ENCODE measurements at places on chromosomes 12 and 14.

- no peak for DNase-seq
Observed at GRCh38 chr14:54177641-54178621, 218.9 kb upstream of the CDKN3 start.

DNA sequence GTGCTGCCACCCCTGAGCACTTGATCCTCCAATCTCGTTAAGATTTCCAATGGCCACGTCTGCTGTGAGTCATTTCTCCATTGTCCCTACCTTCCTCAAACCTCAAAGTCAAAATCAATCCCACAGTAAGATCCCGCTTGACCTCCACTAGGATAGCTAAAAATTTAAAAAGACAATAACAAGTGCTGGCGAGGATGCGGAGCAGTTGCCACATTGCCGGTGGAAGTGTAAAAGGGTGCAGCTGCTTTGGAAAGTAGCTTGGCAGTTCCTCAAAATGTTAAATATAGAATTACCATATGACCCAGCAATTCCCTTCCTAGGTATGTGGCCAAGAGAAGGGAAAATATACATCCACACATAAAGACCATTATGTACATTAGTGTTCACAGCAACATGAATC lies 9.5 kb upstream of the BCL7A start:
- DNase-seq = no peak

GRCh38 chr12:103308396-103308795 lies 187.4 kb downstream of the C12orf42 start:
- DNase-seq = no peak

- DNase-seq = no peak
Observed at GRCh38 chr12:108238474-108238873, 100.6 kb downstream of the CMKLR1 start.

- DNase-seq = no peak
Observed at GRCh38 chr14:82549306-82549990, 1015.8 kb upstream of the SEL1L start.

- no peak for DNase-seq
Observed at GRCh38 chr12:115322275-115322674, 638.3 kb upstream of the TBX3 start.

DNA sequence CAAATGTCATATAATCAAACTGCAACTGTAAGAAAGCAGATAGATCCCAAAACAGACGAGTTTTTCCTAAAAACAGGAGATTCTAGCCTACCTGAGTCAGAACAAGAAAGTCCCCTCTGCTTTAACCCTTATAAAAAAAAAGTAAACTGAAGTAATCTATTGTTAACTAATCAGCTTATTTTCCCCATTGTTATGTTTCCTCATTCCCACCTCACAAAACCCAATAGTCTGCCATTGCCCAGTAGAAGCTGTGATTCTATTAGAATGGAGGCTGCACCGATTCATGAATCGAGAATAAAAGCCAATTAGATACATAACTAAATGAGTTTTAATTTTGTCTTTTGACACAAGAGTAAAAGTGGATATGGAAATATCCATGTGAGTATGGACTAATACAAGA lies 115.4 kb downstream of the MED13L start:
- DNase-seq = no peak

GRCh38 chr12:109595321-109595902 lies 21.8 kb downstream of the MVK start:
- DNase-seq = no peak

DNA sequence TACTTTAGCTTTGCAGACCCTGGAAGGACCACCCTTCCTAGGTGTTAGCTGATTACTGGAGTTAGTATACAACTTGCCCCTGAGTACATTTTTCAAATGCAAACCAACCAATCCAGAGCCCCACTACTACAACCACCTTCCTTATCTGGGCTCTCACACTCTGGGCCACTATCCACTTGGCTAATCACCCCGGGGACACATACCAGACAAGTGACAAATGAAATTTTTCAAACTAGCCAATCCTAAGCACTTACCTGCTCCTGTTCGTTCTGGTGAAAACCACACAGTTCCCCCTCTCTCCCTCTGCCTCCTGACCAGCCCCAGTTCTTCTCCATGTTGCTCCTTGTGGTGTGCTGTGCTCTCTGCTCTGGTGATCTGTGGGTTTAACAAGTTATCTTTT lies 140.4 kb downstream of the CNTN1 start:
- DNase-seq = no peak

GRCh38 chr12:65602610-65603295 lies 221.5 kb upstream of the HMGA2 start:
- DNase-seq = peak; percentile 75

DNA sequence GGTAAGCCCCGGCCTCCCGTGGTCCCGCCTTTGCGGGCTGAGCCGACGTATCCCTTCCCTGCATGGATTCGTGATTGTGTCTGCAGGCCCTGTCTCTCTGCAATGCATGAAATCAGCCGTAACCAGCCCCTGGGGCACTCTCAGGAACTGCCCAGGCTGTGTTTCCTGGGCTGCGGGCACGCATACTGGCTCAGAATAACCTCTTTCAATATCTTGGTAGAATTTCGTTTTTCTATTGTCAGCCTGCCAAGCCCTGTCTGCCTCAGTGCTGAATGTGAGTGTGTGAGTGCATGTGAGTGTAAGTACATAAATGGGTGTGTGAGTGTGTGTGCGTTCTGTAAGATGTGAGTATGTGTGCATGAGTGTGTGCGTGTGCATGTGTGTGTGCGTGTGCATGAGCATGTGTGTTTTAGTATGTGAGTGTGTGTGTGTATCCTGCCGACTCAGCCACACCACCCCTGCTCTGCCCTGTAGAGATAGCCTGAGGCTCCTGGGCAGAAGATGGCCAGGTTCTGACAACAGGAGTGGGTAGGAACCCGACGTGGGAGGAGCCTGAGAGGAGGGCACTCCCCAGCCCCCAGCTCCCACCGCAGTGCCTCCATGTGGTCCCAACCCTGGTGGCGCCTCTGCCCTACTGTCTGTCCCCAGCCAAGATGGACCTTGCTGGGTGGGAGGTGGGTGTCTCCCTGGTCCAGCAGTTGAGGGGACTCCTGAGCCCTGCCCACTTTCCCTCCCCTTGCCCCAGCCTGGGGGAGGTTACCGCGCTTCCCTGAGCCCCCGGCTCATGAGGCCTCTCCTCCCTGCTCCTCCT lies 268.8 kb downstream of the ADGRD1 start:
- DNase-seq = peak; percentile 6

DNA sequence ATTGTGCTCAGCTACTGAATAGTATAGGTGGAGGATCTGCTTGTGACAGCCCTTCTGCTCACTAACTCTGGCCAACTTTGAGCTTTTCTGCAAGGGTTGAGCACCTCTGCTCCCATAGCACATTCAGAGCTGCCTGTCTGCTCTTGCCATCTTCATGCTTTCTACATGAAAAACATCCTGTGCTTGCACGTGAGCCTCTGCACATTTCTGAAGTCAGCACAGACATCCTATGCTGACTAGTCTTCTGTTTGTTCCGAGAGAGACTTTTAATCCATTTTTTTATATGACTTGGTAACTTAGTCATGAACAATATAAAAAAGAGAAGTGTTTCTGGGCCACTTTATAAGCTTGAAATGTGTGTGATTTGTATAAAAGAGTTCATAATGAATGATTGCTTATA lies 969.3 kb downstream of the TMTC2 start:
- DNase-seq = no peak

DNA sequence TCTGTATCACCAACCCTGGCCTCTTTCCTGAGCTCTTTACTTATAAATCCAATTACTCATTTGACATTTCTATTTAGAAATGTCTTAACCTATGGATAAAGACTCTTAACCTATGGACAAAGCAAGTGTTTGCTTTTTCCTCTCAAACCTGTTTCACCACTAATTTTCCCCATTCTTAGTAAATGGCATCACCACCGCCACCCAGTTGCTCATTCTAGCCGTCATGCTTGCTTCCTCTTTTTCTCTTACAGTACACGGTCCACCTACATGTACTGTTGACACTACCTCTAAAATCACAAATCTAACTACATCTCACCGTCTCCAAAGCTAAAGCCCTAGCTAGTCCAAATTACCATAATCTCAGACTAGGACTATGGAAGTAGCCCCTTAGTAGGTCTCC lies 60.0 kb downstream of the CAPS2 start:
- DNase-seq = no peak

DNA sequence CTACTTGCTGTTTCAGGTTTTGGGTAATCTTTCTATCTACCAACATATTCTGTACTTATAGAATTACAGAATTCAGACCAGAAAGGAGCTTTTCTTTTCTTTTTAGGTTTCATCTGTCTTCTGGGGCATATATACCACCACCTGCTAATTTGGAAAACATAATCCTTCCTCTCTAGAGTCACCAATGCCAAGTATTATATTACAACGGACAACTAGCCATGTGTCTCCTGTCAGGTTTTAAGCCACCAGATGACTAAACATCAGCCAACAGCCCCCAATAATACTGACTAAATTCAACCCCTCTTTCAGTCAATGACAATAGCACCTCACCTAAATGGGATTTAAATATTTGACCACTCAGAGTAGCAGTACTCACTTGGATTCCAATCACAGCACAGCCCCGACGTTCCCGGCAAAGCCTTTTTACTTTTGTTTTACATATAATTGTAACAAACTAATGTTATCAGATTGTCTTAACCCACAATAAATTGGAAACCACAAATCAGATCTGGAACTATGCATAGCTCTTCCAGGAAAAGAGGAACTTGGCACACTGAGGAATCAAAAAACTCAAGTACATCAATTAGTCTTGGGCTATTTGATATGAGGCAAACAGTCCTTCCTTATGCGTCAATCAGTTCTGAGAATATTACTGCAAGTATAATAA lies 13.5 kb downstream of the SLC11A2 start:
- DNase-seq = no peak

DNA sequence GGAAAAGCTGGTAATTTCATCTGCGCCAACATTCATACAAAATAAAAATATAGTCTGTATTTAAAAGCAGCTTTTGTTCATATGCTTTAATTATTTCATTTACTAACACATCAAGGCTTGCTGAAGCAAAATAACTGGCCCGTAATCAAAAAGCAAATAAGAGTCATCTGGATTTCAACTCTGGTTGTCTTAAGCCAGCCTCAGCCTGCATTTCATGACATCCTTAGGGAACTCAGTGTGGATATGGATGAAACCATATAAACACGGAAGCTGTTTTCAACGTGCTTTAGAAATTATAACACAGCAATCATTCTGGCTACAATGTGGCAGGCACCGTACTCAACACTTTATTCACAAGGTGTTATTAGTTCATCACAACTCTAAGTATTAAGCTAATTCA lies 852 bp downstream of the COX16 start:
- DNase-seq = no peak

- no peak for DNase-seq
Observed at GRCh38 chr12:12539028-12539810, 23.4 kb downstream of the DUSP16 start.

GRCh38 chr12:76020281-76020680 lies 11.3 kb downstream of the PHLDA1 start:
- no peak for DNase-seq

GRCh38 chr12:13570005-13570694 lies 373.6 kb downstream of the EMP1 start:
- DNase-seq = no peak

GRCh38 chr12:111398530-111398929 lies 7.2 kb upstream of the SH2B3 start:
- DNase-seq = peak; percentile 56

DNA sequence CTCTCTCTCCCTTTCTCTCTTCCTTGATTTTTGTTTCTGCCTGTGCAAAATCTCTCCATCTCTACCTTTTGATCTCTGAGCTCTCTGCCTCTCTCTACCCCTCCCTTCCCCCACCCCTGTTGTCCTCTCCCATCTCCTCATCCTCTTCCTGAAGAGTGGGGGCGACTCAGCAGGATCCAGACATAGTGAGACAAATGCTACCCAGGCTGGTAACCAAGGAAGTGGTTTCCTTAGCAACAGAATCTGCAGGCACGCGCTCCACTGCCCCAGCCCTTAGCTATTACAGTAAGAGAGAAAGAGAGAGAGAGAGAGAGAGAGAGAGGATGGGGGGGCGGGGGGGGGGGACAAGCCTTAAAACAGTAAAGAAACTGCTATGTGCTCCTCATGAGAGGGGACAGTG lies 85.6 kb downstream of the CMKLR1 start:
- DNase-seq = no peak

GRCh38 chr12:3043406-3043805 lies 33.8 kb upstream of the TSPAN9 start:
- DNase-seq = no peak

GRCh38 chr12:126535971-126536370 lies 1470.7 kb downstream of the AACS start:
- DNase-seq = no peak

DNA sequence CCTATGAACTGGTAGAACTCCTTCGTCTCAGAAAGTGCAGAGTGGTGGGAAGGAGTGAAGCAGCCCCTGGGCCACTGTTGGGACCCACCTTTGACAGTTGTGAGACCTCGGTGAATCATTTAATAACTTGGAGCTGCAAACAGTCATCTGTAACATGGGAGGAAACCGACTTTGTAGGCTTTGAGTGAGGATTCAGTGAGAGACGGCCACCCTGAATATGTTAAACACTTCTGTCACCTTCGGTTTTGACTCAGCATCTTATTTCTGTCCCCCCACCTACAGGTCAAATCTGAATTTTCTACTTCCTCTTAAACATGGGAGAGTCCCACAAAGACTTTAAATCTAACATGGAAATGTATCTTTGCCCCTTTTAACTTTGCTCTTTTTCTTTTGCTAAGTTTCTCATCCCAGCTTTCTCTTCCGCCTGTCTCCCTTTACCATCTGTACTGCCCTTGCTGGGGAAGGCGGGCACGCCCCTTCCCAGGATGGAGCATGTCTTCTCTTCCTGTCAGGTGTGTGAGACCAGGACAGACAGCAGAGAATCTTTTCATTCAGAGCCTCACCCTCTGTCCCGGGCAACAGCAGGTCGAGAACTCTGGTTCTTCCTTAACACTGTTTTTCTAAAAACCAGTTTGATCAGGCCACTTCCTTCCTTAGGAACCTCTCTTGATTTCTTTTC lies 37.1 kb downstream of the ZC3H14 start:
- DNase-seq = no peak

DNA sequence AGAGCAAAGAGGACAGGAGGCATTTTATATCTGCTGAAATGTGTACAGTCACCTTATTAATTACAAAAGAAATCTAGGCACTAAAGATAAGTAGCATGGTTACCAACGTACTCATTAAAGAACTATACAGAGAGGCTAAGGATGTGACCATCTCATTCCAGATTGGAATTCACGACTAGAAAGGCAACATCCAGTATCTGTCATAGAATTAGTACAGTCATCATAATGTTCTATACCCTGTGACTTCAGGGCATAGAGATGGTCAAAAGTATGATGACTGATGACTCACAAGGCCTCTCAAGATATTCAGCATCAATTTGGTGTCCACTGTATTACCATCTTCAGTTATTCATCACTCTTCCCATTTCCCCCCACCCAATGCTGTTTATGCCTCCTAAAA lies 144.0 kb upstream of the PLEKHG7 start:
- no peak for DNase-seq

DNA sequence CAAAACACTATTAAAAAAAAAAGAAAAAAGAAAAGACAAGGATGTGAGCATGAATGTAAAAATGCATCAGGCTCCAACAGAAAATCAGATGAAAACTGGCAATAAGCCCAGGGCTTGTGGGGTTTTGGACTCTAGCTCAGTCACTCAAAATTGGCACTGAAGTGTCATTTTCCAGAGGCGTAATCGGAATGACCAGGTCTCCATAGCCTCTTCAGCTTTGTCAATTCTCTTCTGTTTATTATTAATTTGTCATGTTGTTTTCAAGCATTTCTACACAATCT lies 137.2 kb upstream of the TRHDE start:
- DNase-seq = no peak

GRCh38 chr12:58858030-58858429 lies 62.3 kb downstream of the LRIG3 start:
- DNase-seq = no peak

- no peak for DNase-seq
Observed at GRCh38 chr14:87005280-87005679, 987.7 kb downstream of the GALC start.

GRCh38 chr12:102120886-102121285 lies 903 bp downstream of the PARPBP start:
- no peak for DNase-seq
